Spinal cord (tissue), 10 donors: ENCODE measurements at places on chromosomes 7 and 10. TPM values are rescaled to one million over a fixed set of nuclear protein-coding genes. Genes with fewer than 3 reads are reported as not detected.

- no peaks in the 10 kb centered on the region for H3K4me1 ChIP-seq
- no peak for DNase-seq
- H3K27me3 ChIP-seq, result no peaks in the 10 kb centered on the region
- H3K36me3 ChIP-seq, result no peaks in the 10 kb centered on the region
These were observed 506.5 kb upstream of the SEMA3D start for GRCh38 chr7:85693326-85693725.

AGBL3 gene
- total RNA-seq, result 5.9 TPM

DNA sequence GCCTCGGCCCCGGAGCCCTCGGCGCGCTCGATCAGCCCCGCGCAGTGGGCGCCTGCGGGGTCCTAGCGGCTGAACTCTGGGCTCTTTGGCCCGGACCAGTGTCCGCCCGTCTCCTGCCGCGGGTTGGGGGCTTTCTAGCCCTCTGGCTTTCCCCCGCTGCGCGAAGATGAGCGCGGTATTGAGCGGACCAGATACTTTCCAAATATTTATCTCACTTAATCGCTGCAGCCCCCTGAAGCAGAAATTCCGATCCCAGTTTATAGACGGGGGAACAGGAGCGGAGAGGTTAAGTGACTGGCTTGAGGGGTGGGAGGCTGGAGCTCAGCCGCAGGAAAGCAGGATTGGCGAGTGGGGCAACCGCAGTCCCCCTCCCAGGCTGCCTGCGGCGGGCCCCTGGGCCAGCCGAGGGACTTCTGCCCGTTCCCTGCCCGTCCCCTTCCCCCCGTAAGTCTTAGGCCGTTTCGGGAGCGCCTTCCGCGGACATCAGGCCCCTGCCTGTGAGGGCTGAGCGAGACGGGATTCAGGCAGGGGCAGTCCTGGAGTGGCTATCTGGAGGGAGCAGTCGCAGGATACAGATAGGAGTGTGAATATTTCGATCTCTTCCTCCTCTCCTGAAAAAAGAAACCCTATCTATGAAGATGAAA lies 565 bp downstream of the STRIP2 start:
- peak; percentile 15 for DNase-seq
- peaks cover 8% of the 10 kb centered on the region for H3K27me3 ChIP-seq
- no peak overlapping the region for H3K27ac ChIP-seq
- H3K36me3 ChIP-seq, result no peaks in the 10 kb centered on the region
- H3K4me3 ChIP-seq, result peak overlapping the region; percentile 80

GRCh38 chr10:52100011-52100547 lies 214.0 kb upstream of the DKK1 start:
- H3K27me3 ChIP-seq, result no peaks in the 10 kb centered on the region
- peak; percentile 24 for DNase-seq
- no peaks in the 10 kb centered on the region for H3K36me3 ChIP-seq
- no peak overlapping the region for H3K4me3 ChIP-seq
- H3K27ac ChIP-seq, result no peak overlapping the region

LIPJ gene
- total RNA-seq, result 0.28 TPM

GRCh38 chr10:27743012-27743876 lies 2.4 kb downstream of the MKX start:
- H3K36me3 ChIP-seq, result peaks cover 6% of the 10 kb centered on the region
- peaks cover 57% of the 10 kb centered on the region for H3K4me1 ChIP-seq
- H3K27ac ChIP-seq, result peak overlapping the region; percentile 86
- H3K27me3 ChIP-seq, result peaks cover 71% of the 10 kb centered on the region
- no peak for DNase-seq

DNA sequence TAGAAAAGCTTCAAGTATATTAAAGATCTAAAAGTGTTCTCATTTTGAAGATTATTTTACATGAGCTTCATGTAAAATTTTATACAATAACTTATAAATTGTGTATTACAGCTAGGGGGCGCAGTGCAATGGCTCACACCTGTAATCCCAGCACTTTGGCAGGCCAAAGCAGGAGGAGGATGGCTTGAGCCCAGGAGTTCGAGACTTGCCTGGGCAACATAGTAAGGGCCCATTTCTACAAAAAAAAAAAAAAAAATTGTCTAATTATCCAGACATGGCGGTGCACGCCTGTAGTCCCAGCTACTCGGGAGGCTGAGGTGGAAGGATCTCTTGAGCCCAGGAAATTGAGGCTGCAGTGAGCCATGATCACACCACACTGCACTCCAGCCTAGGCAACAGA lies 16.6 kb downstream of the ACBD5 start:
- H3K27ac ChIP-seq, result no peak overlapping the region
- peaks cover 25% of the 10 kb centered on the region for H3K36me3 ChIP-seq
- no peaks in the 10 kb centered on the region for H3K4me1 ChIP-seq
- H3K4me3 ChIP-seq, result no peak overlapping the region
- no peaks in the 10 kb centered on the region for H3K27me3 ChIP-seq
- peak; percentile 58 for DNase-seq

GRCh38 chr7:44306606-44307005 lies 18.8 kb downstream of the CAMK2B start:
- no peak for DNase-seq
- H3K27me3 ChIP-seq, result peaks cover 3% of the 10 kb centered on the region
- no peak overlapping the region for H3K27ac ChIP-seq
- peaks cover 13% of the 10 kb centered on the region for H3K4me1 ChIP-seq
- H3K36me3 ChIP-seq, result peaks cover 6% of the 10 kb centered on the region

DNA sequence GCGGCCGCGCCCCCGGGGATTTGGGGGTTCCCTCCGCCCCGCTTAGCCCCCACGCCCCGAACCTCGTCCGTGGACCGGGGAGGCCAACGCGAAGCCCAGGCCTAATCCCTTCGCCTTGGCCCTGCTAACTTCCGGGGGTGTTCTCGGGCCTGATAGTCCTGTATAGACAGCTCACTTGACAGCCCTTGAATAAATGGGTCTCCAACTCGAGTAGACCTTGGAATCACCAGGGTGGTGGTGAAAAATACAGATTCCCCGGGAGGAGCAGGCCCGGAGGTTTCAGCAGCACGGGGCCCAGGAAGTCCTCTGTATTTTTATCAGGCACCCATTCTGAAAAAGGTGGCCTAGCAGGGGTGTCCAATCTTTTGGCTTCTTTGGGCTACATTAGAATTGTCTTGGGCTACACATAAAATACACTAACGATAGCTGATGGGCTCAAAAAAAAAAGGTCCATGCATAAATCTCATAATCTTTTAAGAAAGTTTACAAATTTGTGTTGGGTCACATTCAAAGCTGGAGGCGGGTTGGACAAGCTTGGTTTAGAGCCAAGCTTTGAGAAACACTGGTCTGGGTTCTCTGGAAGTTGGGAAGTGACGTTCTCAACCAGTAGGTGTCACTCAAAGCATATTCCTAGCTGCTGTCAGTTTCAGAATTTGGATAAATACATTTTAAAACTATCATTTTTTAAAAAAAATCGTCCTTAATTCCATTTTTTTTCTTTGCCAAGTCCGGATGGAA lies 221.7 kb downstream of the PHTF2 start:
- peak overlapping the region; percentile 84 for H3K27ac ChIP-seq
- H3K4me1 ChIP-seq, result peaks cover 8% of the 10 kb centered on the region
- H3K36me3 ChIP-seq, result no peaks in the 10 kb centered on the region
- DNase-seq, result peak; percentile 94
- no peaks in the 10 kb centered on the region for H3K27me3 ChIP-seq

DNA sequence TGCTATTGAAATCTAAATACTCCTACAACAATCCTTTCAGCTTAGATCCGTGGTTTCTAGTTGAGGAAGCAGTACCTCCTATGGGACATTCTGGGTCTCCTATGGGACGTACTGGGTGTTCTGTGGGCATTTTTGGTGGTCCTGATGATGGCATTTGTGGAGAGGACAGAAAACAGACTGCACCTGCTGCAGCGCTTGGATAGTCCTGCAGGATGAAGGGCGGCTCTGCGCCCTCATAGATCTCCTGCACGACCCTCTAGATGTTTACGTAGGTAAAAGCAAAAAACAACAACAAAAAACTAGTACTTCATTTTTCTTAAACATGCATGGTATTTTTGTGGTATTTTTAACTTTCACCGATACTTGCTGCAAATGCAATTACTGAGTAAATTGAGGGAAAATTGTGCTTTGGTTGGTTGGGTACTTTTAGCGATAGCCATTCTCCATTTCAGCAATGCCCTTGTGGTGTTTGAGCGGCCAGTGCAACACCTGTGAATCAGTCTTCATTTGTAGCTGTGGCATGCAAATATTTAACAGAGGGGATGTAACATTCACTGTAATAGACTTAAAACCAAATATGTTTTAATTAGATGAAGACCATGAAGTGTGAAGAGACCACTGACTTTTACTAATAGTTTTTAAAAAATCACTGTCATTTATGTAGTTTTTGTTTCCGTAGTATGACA lies 461.2 kb downstream of the SDK1 start:
- no peaks in the 10 kb centered on the region for H3K4me1 ChIP-seq
- no peak for DNase-seq

LRRN3 gene
- total RNA-seq, result 39.6 TPM

CDHR1 gene
- total RNA-seq, result 5.4 TPM

ATOH7 gene
- not detected for total RNA-seq

DNA sequence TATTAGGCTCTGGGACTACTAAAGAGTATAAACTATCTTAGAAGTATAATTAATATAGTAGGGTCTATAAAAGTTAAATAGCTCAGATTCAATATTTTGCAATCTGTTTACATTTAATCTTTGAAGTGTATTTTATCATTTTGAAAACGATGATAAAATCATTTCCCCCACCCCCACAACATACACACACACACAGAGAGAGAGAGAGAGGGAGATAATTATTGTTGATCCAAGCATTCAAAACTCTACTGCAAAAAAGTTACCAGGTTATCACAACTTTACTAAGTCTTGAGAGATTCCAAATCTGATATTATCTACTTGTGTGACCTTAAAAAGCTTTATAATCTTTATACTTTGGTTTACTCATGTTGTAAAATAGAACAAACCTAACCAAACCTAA lies 14.0 kb downstream of the ZNF800 start:
- H3K36me3 ChIP-seq, result no peaks in the 10 kb centered on the region
- no peak overlapping the region for H3K4me3 ChIP-seq
- H3K4me1 ChIP-seq, result no peaks in the 10 kb centered on the region
- no peak for DNase-seq
- H3K27me3 ChIP-seq, result no peaks in the 10 kb centered on the region
- H3K27ac ChIP-seq, result no peak overlapping the region

- no peak overlapping the region for H3K27ac ChIP-seq
- DNase-seq, result no peak
- H3K27me3 ChIP-seq, result no peaks in the 10 kb centered on the region
- no peaks in the 10 kb centered on the region for H3K4me1 ChIP-seq
- no peaks in the 10 kb centered on the region for H3K36me3 ChIP-seq
These were observed 6.8 kb upstream of the MRC1 start for GRCh38 chr10:17802350-17802749.

DNA sequence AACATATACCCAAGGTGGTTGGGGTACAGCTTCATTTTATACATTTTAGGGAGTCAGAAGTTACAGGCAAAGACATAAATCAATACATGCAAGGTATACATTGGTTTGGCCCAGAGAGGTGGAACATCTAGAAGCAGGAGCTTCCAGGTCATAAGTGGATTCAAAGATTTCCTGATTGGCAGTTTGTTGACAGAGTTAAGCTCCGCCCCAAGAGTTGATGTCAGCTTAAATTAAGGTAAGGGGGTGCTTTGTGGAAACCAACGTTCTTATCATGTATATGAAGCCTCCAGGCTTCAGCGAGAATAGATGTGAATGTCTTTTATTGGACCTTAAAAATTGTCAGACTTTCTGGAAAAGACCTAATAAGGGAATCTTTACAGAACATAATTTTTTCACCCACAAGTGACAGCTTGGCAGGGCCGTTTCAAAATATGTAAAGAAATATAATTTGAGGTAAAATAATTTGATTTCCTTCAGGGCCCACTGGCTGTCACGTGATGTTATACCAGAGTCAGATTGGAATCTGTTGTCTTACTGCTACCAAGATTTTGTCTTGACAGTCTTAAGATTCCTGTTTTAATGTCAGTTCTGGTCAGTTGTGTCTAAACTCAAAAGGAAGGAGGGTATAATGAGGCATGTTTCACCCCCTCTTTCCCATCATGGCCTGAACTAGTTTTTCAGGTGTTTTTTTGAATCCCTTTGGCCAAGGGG lies 6.3 kb upstream of the PANK1 start:
- no peak for DNase-seq
- no peaks in the 10 kb centered on the region for H3K27me3 ChIP-seq
- no peaks in the 10 kb centered on the region for H3K36me3 ChIP-seq

DNA sequence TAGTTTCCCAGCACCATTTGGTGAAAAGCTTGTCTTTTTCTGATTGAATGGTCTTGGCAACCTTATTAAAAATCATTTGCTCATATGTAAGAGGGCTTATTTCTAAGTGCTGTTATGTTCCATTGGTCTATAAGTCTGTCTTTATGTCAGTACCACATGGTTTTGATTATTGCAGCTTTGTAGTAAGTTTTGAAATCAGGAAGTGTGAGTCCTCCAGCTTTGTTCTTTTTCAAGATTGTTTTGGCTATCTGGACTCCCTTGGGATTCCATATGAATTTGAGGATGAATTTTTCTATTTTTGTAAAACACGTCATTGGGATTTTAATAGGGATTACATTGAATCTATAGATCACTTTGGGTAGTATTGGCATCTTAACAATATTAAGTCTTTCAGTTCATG lies 5.4 kb downstream of the KIF11 start:
- H3K4me3 ChIP-seq, result no peak overlapping the region
- H3K27me3 ChIP-seq, result no peaks in the 10 kb centered on the region
- H3K27ac ChIP-seq, result no peak overlapping the region

DNA sequence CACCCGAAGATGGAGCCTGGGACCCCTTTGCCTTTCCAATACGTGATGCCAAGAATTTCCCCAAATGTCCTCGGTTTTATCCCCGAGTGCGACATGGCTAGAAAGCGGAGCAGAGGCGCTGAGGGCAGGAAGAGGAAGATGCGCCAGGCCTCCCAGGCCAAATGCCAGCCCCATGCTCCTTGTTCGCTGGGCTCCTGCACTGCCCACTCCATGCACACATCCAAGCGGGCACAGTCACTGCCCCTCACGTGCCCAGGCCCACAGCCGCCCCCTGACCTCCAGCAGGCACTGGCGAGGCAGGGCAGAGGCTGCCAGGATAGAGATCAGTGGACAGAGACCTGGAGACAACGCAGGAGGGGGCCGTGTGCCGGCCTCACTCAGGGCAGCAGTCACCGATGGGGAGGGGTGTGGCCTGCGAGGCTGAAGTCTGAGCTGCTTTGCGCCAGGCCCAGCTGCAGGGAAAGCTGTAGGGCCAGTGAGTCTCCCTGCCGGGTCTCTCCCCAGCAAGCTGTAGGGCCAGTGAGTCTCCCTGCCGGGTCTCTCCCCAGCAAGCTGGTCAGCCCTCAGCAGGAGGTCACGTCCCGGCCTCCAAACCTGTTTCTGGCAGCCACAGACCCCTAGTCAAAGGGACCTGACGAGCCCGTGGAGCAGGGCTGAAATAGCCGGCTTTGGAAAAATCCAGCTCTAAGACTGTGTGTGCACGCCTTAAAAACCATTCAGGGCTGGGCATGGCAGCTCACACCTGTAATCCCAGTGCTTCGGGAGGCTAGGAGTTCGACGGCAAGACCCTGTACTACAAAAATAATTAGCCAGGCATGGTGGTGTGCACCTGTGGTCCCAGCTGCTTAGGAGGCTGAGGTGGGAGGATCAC lies 100.6 kb upstream of the DIP2C start:
- H3K36me3 ChIP-seq, result peaks cover 9% of the 10 kb centered on the region
- no peak overlapping the region for H3K4me3 ChIP-seq
- DNase-seq, result no peak
- peaks cover 2% of the 10 kb centered on the region for H3K27me3 ChIP-seq
- H3K27ac ChIP-seq, result no peak overlapping the region
- H3K4me1 ChIP-seq, result peaks cover 25% of the 10 kb centered on the region
